ENCODE measurements at places on chromosomes 11 and 22.

GRCh38 chr11:6482441-6482840 is 1.1 kb downstream of the TIMM10B start:
- DNase-seq = no peak

DNA sequence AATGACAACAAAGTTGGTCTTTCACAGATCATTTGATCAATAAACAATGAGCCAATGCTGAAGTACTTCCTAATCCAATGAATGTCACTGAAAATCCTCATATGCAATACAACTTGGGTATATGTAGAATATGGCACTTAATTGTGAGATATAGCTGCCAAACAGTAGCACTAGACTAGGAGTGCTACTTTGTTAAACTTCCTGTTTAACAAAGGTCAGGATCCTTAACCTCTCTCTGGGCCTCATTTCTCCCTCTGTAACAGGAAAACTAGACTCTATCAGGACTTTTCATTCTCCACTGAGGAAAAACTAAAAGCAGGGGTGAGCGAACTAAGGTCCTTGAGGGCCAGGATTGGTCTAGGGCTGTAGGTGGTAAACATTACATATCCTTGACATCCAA is 56.1 kb downstream of the PITPNB start:
- no peak for DNase-seq

DNA sequence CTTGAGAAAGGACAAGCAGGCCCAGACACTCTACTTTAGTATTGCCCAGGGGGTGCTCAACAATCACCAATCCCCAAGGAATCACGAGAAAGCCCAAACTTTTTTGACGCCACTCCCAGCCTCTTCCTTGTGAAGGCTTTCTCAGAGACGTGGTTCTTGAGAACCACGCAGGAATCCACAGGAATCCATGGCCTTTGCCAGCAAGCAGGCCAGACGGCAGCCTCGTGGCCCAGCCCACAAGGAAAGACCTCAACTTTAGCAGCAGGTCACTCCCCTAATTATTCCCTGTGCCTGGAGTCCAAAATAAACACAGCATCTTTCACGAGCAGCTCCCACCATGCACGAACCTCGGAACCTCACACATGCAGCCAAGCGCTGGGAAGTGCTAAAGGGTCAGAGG is 104.2 kb downstream of the WT1 start:
- no peak for DNase-seq

DNA sequence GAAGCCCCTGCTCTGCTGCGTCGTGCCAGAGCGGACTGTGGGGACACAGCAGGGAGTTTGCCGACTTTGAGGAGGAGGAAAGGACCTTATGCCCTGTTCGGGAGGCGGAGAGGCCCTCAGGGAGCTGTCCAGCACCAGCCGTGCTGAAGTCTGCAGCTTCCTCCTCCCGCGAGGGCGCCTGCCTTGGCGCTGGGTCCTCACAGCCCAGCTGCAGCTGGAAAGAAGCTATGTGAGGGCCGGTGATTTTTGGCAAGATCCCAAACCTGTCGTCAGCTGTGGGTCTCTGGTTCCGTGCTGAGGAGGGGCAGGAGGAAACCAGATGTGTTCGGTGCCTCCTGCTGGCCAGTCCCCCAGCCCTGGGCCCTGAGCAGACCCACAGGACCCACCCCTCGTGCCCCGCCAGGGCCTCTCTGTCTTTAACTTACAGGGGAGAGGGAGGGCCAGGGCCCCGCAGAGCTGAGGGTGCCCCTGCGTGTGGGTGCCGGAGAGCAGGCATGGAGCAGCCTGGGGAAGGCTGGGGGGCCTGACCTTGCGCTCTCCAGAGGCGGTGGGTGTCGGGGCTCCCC is 12.0 kb downstream of the BRSK2 start:
- no peak for DNase-seq

GRCh38 chr22:47787501-47788227 is 1025.2 kb downstream of the TBC1D22A start:
- no peak for DNase-seq

- no peak for DNase-seq
Observed at GRCh38 chr11:48006301-48006992, 26.1 kb downstream of the PTPRJ start.

GRCh38 chr11:111941963-111942362 is 4.8 kb downstream of the DIXDC1 start:
- no peak for DNase-seq

DNA sequence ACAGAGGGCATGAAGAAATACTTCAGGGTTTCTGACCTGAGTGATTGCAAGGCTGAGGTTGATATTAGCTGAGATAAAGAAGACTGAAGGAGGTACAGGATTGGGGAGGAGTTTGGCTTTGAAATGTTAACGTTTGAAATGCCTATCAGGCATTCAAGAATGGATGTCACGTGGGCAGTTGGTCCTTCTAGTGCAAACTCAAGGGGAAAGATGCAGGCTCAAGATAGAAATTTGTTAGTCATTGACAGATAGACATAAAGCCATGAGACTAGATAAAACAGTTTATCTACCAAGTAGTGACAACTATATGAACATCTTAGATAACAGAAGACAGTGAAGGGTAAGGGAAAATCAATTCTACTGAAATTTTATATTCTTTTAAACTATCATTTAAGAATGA is 23.1 kb downstream of the TTC17 start:
- DNase-seq = no peak

DNA sequence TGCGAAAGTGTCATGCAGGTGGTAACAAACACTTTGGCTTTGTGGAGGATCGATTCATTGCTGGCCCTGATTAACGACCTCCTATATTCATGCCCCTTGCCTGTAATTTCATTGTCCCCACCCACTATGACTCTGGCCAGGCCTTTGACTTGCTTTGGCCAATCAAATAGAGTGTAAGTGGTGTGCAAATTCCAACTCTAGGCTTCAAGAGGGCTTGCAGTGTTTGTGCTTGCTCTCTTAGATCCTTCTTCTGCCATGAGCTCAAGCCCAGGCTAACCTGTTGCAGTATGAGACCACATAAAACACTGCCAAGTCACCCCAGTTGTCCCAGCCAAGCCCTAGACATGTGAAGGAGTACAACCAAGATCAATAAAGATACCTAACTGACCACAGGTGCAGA is 48.0 kb downstream of the RCN1 start:
- no peak for DNase-seq

DNA sequence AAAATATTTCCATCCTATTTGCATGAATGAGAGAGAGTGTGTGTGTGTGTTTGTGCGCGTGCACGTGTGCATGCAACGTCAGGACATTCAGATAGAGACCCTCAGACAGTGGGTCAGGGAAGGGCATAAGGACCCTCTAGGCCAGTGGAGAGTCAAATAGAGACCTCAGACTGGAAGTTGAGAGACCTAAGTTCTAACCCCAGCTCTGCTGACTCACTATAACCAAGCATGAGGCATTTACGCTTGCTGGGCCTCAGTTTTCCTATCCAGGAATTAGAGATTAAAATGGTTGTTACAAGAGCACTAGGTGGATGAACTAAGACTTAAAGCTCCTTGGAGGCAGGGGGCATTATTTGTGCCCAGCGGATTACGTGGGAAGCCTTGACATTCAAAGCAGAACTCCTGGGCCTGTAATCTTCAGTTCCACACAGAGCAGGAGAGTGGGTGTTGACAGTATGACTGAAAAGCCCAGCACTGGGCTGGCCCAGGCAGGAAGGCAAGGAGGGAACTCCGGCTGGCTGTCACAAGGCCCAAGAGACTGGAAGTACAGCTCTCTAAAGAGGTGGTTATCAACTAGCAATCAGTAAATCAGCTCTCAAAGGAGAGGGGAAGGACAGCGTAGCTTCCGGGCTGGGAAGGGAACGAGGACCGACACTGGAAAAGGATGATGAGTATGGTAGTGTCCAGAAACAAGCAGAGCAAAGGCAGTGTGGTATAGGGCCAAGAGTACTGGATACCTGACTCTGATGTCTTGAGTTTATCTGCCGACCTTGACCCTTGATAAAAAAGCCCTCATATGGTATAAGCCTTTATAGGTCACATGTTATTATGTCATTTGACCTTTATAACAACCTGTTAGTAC is 9.2 kb downstream of the RHOG start:
- DNase-seq = no peak

DNA sequence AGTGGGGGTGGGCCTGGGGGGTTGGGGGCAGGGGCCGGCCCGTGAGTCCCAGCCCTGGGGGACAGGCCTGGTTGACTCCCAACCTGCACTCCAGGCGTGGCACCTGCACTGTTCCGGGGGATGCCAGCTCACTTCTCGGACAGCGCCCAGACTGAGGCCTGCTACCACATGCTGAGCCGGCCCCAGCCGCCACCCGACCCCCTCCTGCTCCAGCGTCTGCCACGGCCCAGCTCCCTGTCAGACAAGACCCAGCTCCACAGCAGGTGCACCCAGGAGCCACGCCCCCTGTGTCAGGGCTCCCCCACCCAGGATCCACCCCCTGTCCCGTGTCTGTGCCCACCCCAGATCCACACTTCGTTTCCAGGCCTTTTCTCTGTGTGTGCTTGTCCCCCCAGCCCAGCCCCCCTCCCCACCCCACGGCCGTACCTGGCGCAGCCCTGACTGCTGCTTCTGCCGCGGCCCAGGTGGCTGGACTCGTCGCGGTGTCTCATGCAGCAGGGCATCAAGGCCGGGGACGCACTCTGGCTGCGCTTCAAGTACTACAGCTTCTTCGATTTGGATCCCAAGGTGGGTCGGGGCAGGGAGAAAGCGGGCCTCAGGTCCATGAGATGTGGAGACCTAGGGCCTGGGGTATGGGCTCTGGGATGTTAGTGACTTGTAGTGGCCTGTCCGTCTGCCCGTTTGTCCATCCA is 4.8 kb downstream of the FERMT3 start:
- DNase-seq = no peak

- no peak for DNase-seq
Observed at GRCh38 chr22:44758344-44758973, 6.1 kb downstream of the ARHGAP8 start.

DNA sequence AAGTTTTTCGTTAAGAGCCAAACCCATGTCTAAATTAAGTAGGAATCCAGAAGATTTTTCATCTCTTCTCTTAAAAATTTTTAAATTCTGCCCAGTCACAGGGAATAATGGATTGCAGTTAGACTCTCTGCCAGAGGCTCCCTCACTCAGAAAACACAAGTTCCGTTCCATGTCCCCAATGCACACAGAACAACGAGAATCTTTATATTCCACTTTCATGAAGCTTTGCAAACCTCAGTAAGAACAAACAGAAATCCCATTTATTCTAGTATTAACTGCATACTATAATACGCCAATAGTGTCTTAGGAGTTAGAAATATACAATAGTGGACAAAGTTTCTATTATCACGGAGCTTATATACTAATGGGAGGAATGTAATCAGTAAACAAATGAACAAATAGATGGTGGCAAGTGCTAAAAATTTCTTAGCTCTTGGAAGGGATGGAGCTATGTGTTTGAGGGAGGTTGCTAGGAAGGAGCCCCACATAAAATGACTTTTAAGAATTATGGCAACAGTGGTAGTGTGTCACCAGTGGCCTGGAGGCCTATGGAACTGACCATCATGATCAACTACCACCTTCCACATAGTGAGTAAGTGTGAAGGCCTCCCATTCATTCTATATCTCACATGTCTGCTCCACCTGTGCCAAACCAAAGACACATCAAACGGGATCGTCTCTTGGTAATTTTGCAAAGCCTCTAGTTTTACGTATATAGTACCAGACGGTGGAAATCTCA is 24.9 kb downstream of the PICALM start:
- no peak for DNase-seq

- no peak for DNase-seq
Observed at GRCh38 chr11:69422645-69423044, 58.8 kb upstream of the LINC01488 start.

GRCh38 chr11:11577932-11578911 is 43.6 kb downstream of the GALNT18 start:
- no peak for DNase-seq

DNA sequence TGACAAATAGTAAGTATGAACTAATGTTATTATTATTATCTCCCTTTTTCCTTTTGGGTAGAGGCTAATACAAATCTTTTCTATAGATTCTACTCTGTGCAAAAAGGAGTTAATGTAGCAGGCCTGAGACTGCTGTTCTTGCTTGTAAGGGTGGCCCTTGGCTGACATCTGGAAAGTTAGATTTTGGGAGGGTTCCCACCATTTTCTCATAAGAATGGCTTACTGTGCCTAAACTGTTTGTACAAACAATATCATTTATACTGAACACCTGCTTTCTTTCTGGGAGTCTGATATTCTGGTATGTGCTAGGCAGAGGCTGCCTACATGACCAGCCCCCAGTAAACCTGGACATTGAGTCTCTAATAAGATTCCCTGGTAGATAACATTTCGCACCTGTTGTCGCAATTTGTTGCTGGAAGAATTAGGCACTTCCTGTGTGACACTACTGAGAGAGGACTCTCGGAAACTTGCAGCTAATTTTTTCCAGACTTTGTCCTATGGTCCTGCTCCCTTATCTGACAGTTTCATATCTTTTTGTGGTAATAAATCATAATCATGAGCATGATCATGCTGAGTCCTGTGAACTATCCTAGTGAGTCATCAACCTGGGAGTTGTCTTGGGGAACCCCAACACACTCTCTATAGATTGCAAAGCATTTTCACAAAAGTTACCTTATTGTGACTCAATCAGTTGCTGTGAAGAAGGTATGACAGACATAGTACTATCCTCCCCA is 257.7 kb upstream of the CCDC90B start:
- DNase-seq = no peak

- DNase-seq = no peak
Observed at GRCh38 chr11:107408762-107409211, 48.8 kb downstream of the CWF19L2 start.

DNA sequence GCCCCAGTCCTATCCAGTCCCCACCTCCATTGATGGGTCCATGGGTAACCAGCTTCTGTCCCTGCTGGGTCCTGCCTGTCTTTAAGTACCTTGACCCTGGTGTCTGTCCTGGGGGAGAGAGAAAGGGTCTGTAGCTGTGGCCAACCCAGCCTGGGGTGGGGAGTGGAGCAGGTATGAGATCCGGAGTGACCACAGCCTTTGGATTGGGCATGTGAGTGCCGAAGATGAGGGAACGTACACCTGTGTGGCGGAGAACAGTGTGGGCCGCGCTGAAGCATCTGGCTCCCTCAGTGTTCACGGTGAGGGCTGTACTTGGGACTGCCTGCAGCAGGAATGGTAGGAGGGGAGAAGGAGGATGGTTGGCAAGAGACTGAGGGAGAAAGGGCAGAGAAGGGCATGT is 5.2 kb downstream of the ROBO3 start:
- DNase-seq = no peak

GRCh38 chr11:128324531-128325141 is 262.7 kb downstream of the ETS1 start:
- DNase-seq = no peak

DNA sequence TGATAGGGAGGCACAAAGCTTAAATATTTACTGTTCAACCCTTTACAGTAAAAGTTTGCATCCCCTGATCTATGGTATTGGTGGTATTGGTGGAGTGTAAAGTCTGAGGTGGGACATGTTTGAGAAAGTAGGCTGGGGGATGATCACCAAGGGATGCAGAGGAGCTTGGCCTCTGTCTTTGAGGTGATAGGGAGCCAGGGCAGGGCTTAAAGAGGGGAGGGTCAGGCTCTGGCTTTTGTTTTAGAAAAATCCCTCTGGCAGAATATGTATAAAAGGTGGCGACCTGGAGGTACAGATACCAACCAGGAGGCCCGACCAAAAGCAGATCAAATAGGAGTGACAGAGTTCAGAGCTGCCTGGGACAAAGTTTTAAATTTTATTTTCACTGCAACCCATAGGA is 59.0 kb downstream of the SWAP70 start:
- DNase-seq = no peak
